ENCODE measurements at places on chromosomes 1 and 21. TPM values are rescaled to one million over a fixed set of nuclear protein-coding genes. Genes with fewer than 3 reads are reported as not detected.

- peaks cover 87% of the 10 kb centered on the region for H3K4me1 ChIP-seq
- H3K36me3 ChIP-seq, result no peaks in the 10 kb centered on the region
- no peak overlapping the region for H3K4me3 ChIP-seq
- peak overlapping the region; percentile 88 for H3K27ac ChIP-seq
- H3K27me3 ChIP-seq, result no peaks in the 10 kb centered on the region
Measured at GRCh38 chr1:203286161-203286984, 18.9 kb upstream of the BTG2 start.

DNA sequence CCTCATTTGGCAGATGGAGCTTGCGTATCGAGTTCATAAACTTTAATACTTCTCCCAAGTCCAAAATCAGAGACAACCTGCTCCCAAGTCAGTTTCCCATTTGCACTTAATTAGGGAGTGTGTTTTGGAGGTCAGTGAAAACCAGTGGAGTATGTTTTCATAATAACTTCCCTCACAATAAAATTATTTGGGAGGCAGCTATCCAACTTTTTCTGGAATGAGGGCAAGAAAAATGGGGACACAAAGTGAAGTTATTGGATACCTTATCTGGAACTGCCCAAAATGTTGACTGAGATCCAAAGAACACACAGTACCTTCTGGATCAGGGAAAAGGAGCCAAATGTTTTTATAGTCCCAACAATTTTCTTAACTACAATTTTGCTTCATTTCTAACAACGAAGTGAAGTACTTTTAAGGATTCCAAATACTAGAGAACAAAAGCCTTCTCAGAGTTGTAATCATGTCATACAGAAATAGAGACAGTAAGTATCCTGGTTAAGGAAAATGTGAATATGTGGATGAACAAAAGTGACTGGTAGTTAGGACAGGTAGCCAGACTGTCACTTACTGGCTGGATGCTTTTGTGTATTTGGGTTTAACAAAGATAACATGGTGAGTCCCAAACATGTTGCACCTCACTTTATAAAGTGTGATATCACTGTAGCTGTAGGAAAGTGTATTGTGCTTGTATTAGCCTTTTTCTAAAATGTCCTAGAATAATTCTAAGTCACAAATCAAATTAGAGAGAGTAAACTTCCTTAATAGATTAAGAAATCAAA, 325.0 kb downstream of the HLX start:
- H3K4me1 ChIP-seq, result peaks cover 28% of the 10 kb centered on the region
- no peak overlapping the region for H3K4me3 ChIP-seq
- H3K27me3 ChIP-seq, result no peaks in the 10 kb centered on the region
- peak overlapping the region; percentile 24 for H3K27ac ChIP-seq
- DNase-seq, result no peak

DNA sequence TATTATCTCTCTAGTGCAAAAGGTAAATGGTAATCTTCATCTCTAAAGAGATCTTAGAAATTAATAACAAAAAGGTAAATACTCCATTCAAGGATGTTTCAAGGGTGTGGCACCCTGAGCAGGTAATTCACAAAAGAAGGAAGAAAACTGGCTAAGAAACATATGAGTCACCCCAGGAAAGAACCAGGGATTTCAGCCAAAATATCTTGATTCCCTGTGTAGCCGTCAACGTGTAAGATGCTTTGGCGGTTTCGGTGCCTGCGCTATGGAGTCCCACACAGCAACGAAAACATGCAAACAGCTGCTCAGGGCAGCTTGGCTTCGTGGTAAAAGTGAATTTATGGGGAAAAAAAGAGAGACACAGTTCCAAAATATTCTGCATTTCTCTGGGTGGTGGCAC, 3.7 kb downstream of the ITGB2 start:
- H3K27me3 ChIP-seq, result peaks cover 25% of the 10 kb centered on the region
- H3K4me1 ChIP-seq, result peaks cover 24% of the 10 kb centered on the region
- no peaks in the 10 kb centered on the region for H3K36me3 ChIP-seq
- H3K4me3 ChIP-seq, result no peak overlapping the region

DNA sequence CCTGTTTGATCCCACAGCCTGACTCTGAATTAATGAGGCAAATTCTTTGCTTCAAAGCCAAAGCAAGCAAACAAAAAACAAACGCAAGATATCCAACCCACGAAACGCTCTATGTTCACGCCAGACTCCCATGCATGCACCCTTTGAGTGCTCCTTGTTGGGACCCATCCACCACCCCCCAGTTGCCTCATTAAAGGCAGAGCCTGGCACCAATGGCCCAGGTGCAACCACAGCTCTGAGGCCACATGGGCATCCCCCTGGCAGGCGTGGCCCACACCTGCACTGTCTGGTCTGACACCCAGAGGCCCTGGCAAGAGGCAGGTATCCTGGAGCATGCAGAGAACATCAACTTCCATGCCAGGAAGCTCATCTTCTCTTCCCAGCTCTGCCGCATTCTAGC, 1.1 kb upstream of the PADI4 start:
- H3K4me1 ChIP-seq, result no peaks in the 10 kb centered on the region
- H3K4me3 ChIP-seq, result no peak overlapping the region
- no peak overlapping the region for H3K27ac ChIP-seq
- no peaks in the 10 kb centered on the region for H3K27me3 ChIP-seq
- no peaks in the 10 kb centered on the region for H3K36me3 ChIP-seq

GRCh38 chr1:99017655-99018054, 13.0 kb upstream of the PLPPR5 start:
- no peaks in the 10 kb centered on the region for H3K4me1 ChIP-seq
- H3K36me3 ChIP-seq, result no peaks in the 10 kb centered on the region
- no peak overlapping the region for H3K4me3 ChIP-seq
- H3K27ac ChIP-seq, result no peak overlapping the region
- DNase-seq, result no peak
- H3K27me3 ChIP-seq, result no peaks in the 10 kb centered on the region

GRCh38 chr1:196115646-196116045, 492.6 kb downstream of the KCNT2 start:
- no peaks in the 10 kb centered on the region for H3K36me3 ChIP-seq
- H3K27ac ChIP-seq, result no peak overlapping the region
- H3K4me3 ChIP-seq, result no peak overlapping the region
- H3K4me1 ChIP-seq, result peaks cover 6% of the 10 kb centered on the region
- no peaks in the 10 kb centered on the region for H3K27me3 ChIP-seq
- no peak for DNase-seq

- peaks cover 57% of the 10 kb centered on the region for H3K4me1 ChIP-seq
- H3K27ac ChIP-seq, result no peak overlapping the region
- no peaks in the 10 kb centered on the region for H3K36me3 ChIP-seq
- DNase-seq, result no peak
- peaks cover 100% of the 10 kb centered on the region for H3K27me3 ChIP-seq
- peak overlapping the region; percentile 58 for H3K4me3 ChIP-seq
Measured at GRCh38 chr1:152112101-152112884, 3.0 kb downstream of the TCHH start.

DNA sequence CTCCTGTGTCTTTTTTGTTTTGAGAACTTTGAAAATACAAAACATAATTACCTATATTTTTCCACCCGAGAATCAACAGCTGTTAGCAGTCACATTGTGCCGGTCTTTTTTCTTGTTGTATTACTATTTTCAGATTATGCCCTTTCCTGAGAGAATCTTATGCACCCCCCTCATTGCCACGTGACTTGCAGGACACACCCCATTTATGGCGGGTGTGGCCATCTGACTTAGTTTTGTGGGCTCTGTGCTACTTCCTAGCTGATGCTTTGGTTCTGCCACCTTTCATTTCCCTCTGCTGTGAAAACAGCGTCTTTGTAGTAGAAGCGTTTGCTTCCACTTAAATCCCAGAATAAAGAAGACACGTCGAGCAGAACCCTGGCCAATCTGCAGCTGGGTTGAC, 82.8 kb upstream of the SOX13 start:
- H3K27me3 ChIP-seq, result no peaks in the 10 kb centered on the region
- no peak overlapping the region for H3K4me3 ChIP-seq
- DNase-seq, result no peak
- H3K4me1 ChIP-seq, result no peaks in the 10 kb centered on the region

GRCh38 chr1:108816049-108816893, 40.6 kb downstream of the AKNAD1 start:
- H3K27ac ChIP-seq, result peak overlapping the region; percentile 85
- peaks cover 6% of the 10 kb centered on the region for H3K36me3 ChIP-seq
- DNase-seq, result no peak
- H3K4me1 ChIP-seq, result peaks cover 48% of the 10 kb centered on the region
- peak overlapping the region; percentile 43 for H3K4me3 ChIP-seq

Gene NBPF10
- 1.7 TPM for total RNA-seq

Gene NCAM2
- total RNA-seq, result 4.2 TPM

Gene URB2
- total RNA-seq, result 14.6 TPM

Gene HAPLN2
- 0.83 TPM for total RNA-seq

Gene MARK1
- 17.4 TPM for total RNA-seq

Gene PRSS38
- not detected for total RNA-seq

Gene GOLT1A
- 0.83 TPM for total RNA-seq

Measured in esophagus muscularis mucosa (tissue), 4 donors.